ENCODE measurements at places on chromosomes 5 and 9.
A peak's percentile ranks its signal among the peaks of the same experiment; 100 is the strongest.

GRCh38 chr5:4674166-4674565 lies 466.0 kb upstream of the ADAMTS16 start:
- DNase-seq, result no peak

DNA sequence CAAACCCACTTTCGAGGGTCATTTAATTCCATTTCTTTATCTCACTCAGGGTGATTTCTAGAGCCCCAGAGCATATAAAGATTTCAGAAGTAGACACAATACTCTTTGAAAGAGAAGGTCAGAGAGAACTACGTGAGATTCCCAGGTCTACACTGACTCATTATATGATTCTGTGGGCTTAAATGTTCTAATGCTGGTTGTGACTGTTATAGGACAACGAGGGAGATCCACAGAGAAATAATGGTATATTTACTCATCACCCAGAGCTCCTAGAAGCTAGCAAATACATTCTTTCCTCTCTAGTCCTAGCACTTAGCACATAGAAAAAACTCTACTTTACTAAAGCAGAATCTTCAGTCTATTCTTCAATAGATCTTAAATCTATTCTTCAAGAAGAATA lies 39.4 kb upstream of the GRAMD2B start:
- DNase-seq, result no peak

DNA sequence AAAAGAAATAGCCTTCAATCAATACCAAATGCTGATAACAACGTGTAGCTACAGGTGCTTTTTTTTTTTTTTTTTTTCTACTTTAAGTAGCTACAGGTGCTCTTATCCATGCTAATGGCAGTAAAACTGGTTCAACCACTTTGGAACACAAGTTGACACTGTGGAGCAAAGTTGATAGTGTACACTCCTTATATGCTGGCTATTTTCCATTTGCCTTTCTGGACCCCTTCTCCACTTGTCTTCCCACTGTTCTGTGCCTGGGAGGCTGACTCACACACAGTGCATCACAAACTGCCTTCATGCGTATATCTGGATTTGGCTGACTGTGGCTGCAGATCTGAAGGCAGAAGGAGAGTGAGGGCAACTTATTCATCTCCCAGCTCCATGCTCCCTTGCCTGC lies 247.9 kb downstream of the MSX2 start:
- DNase-seq, result no peak

DNA sequence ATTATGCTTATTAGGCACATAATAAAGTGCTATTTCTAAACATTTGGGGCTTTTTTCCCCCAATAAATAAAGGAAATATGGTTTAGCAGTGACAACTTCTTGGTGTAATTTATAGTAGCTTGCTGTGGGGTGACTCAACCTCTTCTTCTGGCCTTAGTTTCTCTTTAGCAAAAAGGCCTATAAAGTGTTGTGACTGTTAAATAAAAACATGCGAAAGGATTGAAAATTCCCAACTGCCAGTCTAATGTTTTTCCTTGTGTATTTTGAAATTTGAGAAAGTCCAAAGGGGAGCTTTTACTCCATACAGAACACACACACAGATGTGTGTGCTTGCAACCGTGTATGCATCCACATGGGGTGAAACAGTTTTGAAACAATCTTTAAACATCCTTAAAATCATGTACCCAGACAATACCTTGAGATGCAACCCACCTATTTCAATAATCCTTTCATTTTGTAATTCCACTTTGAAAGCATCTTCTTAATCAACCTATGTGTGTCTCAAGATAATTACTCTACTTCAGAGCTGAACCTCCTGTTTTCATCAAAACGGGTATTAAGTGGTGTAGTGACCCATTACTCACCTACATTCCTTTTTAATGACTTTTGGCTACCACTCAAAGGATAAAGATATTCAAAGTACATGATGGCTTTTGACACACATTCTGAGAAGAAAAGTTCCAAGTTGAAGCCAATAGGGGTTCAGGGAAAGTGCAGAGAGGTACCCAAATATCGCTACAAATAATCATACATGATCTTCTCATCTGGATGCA lies 123.8 kb downstream of the DROSHA start:
- peak; percentile 35 for DNase-seq

DNA sequence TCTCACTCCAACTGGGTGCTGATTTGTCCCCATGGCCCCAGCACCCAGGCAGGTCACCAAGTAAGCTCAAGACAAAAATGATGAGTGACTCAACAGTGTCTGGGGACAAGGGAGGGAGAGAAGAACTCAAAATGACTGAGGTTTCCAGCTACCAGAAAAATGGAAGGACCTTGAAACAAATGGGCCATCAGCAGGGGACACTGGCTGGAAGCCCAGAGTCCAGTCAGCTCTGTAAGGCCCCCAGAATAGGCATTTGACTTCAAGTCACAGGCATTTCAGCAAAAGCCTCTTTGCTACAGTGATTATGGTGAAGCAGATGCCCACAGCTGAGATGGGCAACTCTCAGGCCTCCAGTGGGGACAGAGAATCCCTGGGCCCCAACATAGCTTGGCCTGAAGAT lies 139.0 kb upstream of the GABRP start:
- no peak for DNase-seq

- DNase-seq, result no peak
These were observed 331.3 kb downstream of the NSG2 start for GRCh38 chr5:174376726-174377373.

DNA sequence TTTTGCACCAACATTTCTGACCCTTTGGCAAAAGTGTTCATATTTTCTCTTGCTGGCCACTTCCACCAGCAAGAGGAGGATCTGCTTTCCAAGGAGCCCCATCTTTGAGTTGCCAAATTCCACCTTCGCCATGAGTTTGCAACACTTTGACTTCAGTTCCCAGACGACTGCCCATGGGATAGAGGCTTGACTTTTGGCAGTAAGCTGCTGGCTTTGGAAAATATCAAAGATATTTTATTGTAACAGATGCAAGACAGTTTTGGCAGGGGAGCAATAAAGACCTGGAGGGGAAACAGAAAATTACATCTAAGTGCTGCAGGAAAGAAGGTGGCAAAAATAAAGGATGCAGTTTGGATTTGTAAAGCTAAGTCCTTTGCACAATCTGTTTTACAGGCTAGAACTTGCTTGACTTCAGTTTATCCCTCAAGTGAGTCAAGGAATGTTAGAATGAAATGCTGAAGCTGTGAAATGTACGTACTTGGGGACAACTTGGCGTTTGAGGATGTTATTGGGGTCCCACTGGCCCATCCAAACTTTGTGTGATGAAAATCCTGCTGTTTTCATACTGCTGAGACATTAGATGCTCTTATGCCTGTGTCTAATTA lies 232.9 kb downstream of the GOLPH3 start:
- no peak for DNase-seq

GRCh38 chr9:93990448-93990847 lies 35.3 kb upstream of the BARX1 start:
- no peak for DNase-seq

DNA sequence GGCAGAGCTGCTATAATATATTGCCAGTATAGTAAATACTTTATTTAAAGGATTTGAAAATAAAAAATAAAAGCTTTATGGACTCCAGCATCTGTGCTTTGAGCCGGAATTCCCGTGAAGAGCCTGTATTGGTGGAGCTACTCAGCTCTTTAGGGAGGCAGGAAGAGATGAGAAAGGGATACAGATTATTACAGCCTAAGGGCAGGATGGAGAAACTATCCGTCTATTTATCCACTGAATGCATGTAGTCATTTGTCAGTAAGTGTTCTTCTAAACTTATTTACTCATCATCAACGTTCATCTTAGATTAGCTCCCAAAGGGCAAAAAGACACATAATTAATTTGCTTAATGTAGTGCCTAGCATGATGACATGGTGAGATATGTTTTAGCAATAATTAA lies 48.4 kb downstream of the SLC1A1 start:
- no peak for DNase-seq

DNA sequence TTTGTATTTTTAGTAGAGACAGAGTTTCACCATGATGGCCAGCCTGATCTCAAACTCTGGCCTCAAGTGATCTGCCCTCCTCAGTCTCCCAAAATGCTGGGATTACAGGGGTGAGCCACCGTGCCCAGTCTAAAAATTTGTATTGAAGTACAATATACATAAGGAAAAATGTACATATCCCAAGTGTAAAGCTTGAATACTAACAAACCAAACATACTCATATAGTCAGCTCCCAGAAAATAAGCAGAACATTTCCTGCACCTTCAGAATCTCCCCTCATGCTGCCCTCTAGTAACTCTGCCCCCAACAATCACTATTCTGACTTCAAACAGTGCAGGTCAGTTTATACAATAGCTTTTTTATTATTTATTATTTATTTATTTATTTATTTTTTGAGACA lies 1.6 kb upstream of the NOL6 start:
- no peak for DNase-seq

GRCh38 chr9:20558566-20559016 lies 63.7 kb downstream of the MLLT3 start:
- DNase-seq, result peak; percentile 28

DNA sequence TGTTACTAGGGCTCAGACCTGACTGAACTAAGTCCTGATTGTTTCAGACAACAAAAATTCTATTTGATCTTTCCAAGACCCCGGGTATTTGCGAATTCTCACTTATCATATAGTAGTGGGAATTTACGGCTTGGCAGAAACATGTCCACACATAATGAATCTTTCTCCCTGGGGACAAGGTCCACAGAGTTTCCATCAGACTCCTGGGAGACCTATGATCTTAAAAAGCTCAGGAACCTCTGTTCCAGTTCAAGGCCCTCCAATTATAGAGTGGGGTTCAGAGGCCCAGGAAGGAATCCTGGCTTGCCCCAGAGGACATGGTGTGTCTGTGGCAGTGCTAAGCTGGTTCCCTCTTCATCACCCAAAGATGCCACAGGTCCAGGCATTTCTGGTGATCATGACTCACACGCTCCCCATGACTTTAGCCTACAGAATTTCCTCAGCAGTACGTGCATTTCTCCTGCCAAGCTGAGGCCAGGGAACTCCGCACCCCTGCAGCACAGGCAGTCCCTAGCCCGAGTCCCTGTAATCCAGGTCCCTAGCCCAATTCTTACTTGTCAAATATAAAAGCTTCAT lies 12.6 kb downstream of the RAPGEF1 start:
- peak; percentile 65 for DNase-seq

GRCh38 chr5:3489239-3489843 lies 106.3 kb upstream of the IRX1 start:
- no peak for DNase-seq

GRCh38 chr5:113000466-113000865 lies 23.9 kb downstream of the DCP2 start:
- no peak for DNase-seq

- no peak for DNase-seq
These were observed 75.5 kb downstream of the RAI14 start for GRCh38 chr5:34731435-34732232.

DNA sequence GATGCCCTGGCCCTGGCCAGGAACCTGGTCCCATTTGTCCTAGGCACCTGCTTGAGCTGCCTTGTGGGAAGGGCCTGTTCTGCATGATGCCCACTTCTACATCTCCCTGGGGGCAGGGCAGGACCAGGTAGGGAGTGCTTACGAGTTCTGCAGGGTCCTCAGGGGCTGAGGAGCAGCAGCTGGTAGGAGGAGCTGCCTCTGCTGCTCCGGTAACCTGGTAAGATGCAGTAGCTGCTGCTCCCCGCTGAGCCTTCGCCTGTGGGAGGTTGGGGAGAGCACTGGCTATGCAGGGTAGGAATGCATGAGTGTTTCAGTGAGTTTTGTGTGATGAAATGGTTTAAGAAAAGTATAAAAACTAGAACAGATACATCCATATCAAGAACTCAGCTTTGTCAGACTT lies 13.6 kb downstream of the LRRC8A start:
- DNase-seq, result no peak

GRCh38 chr5:15002791-15003190 lies 131.2 kb upstream of the ANKH start:
- DNase-seq, result no peak

DNA sequence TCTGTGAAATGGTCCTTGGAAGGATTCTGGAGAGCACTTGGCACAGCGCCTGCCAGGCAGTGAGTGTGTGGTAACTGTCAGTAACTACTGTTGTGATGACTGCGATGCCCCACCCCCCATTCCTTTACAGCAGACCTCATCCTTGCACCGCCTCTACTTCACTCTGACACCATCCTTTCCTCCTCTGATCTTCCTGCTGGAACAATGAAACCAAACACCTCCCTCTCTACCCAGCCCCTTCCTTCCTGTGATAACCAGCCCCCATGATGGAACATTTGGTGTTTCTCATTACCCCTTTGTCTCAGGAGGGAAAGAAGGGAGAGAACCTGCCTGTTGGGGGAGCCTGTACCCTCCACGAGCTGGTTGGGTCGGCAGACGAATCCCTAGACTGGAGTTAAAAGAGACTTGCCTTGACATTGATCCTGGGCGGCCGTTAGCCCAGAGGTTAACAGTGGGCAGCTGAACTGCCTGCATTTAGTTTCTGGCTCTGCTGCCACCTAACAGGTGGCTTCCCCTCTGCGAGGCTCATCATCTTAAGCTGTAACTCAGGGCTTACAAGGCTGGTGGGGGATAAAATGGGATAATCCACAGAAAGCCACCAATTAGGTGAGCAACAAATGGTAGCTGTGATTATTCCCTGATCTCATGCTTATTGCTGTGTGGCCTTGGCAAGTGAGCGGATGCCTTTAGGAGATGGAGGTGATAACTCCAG lies 34.2 kb upstream of the GRPEL2 start:
- no peak for DNase-seq

DNA sequence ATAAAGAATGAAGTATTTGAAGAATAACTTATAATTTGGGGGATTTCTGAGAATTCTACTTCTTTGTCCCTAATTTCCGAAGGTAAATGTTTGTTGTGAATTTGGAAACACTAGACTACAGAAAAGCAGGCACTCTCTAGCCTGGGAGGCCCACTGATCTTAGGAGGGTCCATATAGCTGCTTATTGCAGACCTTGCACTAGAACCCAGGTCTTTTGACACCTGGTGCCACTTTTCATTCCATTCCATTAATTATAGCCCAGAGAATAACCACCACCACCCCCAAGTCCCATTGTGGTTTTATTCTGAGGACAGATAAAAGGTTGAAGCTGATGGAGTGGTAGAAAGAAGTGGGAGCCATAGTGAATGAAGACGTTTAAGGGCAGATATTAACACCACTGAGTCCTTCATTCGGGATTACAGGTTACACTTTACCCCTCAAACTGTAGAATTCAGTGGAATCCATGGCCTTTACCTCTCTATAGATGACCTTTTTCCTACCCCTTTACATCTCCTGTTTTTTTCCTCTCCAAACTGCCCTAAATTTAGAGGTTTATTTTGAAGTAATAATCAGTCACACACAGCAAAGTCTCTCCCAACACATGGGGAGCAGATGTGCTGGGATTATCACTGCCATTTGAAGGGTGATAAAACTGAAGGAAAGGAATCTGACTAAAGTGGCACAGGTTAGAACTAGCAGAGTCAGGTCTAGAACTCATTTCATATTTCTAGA lies 12.0 kb upstream of the PSMD5 start:
- DNase-seq, result no peak

- no peak for DNase-seq
These were observed 168.1 kb downstream of the PDE4D start for GRCh38 chr5:59725392-59725767.

- no peak for DNase-seq
These were observed 271.6 kb downstream of the SYK start for GRCh38 chr9:91073049-91073810.

GRCh38 chr9:137011907-137012675 lies 15.7 kb upstream of the CLIC3 start:
- no peak for DNase-seq

- no peak for DNase-seq
These were observed 2.2 kb downstream of the HSD17B3 start for GRCh38 chr9:96299823-96300222.

Measured in keratinocyte (primary cell).